ENCODE measurements at places on chromosomes 4 and X.

- DNase-seq, result no peak
Observed at GRCh38 chrX:95346856-95347255, 1337.8 kb upstream of the DIAPH2 start.

DNA sequence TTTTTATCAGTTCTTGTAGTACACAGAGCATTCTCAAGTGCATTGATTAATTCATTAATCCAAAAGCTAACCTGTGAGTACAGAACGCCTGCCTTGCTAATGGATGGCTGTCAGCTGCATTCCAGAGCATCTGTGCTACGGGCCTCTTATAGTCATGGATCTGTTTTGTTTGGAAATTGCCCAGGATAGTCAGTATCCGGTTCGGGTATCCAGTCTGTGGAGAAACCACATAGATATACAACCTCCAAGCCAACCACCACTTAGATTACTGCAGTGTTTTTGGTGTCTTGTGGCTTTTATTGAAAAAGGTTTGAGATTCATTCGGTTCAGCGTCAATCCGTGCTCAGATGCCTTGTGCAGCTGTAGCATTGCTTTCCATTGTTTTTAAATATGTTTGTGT, 4.0 kb downstream of the LAP3 start:
- DNase-seq, result no peak

DNA sequence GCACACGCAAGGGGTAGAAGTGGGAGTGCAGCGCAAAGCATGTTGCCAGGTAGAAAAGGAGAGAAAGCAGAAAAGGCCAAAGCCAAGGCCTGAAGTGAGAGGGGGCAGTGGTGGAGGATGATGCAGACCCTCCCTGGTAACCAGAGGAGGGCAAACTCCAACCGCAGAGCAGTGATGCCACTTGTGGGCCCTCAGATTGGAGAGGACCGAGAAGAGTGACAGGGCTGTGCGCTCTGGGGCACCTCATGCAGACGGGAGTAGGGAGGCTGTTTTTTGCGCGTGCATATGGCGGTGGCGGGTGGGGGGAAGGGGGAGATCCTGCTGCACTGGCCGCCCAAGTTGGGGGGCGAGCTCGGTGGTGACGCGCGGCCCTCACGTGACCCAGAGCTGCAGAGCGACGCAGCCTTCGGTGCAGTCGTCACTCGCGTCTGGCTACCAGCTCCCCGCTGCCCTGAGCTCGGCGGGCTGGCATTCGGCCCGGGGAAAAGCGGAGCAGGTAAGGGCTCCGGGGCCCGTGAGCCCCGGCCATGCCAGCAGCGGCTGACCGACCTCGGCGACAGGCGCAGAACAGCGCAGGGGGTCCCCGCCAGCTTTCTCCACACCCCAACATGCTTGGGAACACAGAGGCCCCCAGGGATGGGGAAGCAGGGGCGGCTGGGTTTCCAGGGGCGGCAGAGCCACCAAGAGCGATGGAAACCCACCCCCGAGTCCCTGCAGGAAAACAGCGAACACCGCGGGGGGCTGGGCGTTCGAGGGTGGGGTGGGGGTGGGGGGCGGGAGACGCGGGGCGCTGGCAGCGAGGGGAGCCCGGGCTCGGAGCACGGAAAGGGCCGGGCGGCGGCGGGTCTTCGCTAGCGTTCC, at the start of gene BEX3:
Gene BEX3 (plus strand): TSS at position 421 of the 861 bp plus-strand sequence. CDS start 984 bp downstream, outside the sequence.
- DNase-seq, result no peak

- DNase-seq, result no peak
Observed at GRCh38 chr4:8706216-8707044, 113.9 kb downstream of the CPZ start.

DNA sequence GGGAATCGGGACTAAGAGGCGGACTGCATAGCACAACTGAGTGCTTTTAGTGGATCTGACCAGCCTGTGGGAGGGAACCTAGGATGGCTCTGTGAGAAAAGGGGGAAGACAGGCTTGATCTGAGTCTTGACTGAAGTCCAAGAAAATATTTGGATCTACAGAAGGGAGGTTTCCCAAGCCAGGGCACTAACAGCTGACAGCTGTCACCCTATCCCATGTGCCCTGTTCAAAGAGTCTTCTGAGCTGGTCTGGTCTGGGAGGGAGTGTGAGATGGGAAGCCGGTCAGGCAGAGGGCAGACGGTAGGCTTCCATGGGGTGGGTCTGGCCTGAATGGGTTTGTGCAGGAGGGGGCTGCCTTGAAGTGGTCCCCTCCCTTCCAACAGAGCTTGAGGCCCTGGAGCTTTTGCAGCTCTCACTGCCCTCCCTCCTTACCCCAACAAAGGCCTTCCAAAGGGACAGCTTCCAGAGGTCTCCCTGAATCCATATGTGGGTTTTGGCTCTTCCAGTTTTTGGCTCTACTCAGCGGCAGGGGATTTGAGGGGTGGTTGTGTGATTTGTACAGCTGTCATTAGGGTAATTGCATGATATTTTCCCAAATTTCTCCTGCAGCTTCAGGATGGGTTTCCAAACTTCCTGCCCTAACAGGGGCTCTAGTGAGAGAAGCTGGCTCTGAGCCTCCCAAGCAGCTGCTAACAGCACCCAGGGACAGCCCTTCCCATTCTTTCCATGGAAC, 643.7 kb downstream of the BCOR start:
- no peak for DNase-seq

- no peak for DNase-seq
Observed at GRCh38 chrX:39960219-39960618, 137.5 kb downstream of the BCOR start.

DNA sequence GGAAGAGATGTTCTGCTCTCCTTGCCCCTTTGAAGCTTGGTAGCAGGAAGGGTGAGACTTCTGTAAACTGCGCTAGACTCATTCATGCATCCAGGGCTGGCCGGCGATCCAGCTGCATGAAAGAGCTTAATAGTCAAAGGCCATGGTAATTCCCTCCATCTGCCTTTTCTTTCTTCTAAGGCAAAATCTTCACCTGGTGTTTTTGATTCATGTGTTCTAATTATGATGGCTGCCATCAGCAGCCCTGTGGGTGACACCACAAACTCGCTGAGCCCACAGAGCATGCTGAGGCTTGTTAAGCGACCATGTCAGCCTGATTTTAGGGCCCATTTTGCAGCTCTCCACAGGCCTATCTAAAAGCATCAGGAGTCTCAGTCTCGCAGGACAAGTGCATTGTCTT, 450.1 kb upstream of the TENM3 start:
- DNase-seq, result no peak

DNA sequence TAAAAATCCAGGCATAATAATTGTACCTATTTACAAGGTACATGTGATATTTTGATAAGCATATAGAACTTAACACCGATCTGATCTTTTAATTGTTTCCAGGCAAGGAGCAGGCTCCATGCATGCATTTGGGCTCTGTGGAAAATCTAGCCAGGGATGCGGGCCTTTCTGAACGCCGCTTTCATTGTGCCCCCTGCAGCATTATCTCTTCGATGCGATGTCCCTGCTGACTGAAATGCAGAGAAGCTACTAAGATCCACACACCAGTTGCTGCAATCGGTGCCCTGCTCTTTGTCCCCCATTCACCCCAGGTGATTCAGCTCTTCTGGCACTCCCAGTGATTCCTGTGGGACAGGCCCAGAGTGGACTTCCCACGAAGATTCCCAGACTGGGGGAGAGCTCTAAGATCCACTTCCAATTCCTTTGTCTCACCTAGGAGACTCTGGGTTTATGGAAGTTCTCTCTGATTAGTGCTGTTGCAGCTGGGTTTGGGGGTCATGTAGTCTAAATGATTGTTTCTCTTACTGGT, 254.3 kb upstream of the AGA start:
- DNase-seq, result no peak

DNA sequence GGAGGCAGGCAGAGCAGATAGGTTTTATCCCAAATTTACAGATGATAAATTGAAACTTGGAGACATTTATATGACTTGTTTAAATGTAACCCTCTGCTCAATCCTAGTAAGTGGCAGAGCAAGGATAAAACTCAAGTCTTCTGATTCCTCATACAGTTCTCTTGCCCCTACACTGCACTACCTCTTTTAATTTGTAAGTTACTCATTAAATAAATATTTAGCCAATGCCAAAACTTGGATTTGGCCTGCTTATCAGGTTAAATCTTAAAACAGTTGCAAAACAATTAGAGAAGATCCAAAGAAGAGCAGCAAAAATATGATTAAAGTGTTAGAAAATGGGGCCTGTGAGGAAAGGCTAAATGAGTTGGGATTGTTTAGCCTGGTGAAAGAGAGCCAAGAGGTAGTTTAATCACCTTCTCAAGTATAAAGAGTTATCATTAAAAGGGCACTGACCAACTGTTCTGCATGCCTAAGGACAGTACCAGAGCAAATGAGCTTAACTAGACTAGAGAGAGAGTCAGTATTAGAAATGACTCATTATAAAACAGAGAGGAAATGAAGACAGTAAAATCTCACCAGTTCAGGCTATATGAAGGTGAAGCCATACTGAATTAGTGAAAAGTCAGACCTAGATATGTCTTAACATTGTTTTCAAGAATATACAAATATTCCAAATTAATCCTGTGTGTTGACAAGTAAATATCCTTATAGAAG, 146.3 kb downstream of the GRIA3 start:
- DNase-seq, result no peak

DNA sequence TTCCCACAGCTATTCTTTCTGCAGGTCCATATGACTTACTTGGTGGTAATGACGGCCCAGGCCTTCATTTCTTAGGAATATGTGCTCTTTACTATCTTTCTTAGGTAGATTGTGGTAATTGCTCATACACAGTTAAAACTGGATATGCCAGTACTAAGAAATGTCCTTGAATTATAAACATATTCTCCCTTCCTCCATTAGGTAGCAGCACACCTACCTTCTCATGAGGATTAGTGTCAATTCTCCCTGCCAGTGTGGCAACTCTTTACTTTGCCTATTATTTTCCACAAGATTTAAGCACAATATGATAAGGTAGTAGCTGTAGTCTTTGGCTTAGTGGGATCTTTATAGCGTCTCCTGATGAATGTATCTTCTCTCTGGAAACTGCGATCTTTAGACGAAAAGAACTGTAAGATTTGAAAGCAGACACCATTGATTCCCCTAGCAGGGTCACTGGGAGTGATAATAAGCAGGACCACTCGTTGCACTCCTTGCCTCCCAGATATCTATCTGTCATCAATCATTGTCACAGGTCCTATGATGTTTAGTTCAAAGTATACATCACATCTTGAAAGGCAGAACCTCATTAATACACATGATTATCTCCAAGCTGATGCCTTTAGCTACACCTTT, 1240.7 kb downstream of the C4orf33 start:
- no peak for DNase-seq

DNA sequence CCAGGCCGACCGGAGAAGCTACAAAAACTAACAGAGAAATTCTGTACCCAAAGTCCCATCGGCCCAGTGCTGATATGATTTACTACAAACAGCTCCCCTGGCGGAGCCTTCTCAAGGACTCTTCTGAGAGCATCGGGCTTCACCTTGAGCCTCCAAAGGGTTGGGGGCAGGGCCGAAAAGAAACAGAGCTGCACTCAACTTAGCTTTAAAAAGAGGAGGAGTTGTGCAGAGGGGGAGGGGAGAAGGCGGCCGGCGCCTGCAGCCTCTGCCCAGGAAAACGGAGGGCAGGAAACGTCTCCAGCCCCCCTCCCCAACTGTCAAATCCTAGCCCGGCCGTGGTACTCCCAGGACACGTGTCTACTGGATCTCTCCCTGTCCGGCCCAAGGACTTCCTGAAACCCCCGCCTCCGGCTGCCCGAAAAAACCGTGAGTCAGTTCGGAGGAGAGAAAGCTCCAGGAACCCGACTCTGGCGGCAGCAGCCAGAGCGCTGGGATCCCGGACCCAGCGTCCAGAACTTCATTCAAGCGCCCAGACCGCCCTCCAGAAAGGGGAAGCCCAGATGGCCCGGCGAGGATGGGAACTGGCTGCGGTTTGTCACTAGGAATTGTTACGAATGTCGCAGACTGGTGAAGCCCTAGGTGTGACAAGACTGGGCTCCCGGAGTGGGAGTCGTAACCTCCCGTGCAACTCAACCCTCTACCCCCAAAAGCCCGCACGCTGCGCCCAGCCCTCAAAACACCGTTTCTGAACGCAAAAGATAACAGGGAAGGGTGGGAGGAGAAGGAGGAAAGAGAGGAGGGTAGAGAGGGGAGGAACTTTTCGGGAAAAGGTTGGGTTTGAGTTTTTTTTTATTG, 973 bp downstream of the ADAMTS3 start:
- no peak for DNase-seq

- no peak for DNase-seq
Observed at GRCh38 chr4:47278631-47279030, 184.9 kb downstream of the COMMD8 start.

- DNase-seq, result no peak
Observed at GRCh38 chrX:111168314-111168713, 72.3 kb downstream of the PAK3 start.

GRCh38 chr4:152083338-152083737, 322.5 kb upstream of the GATB start:
- DNase-seq, result no peak

- no peak for DNase-seq
Observed at GRCh38 chr4:2689825-2690700, 66.1 kb downstream of the TNIP2 start.

DNA sequence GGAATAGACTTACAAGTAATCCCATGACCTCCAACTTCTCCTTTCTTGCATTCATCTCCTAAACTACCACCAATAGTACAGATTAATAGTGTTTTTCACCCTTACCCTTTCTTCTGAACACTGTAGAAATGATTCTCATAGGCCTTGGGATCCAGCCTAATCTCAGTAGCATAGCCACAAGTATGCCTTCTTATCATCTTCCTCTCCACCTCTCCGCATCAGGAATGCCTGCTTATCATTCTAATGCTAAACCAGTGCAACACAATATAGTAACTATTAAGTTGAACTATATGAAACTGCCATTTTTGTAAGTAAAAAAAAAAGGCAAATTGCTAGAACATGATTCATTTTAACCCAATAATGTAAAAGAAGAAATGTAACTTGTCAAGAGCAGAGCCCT, 79.5 kb upstream of the IL2 start:
- no peak for DNase-seq

GRCh38 chr4:176153124-176153523, 42.3 kb downstream of the SPATA4 start:
- no peak for DNase-seq

DNA sequence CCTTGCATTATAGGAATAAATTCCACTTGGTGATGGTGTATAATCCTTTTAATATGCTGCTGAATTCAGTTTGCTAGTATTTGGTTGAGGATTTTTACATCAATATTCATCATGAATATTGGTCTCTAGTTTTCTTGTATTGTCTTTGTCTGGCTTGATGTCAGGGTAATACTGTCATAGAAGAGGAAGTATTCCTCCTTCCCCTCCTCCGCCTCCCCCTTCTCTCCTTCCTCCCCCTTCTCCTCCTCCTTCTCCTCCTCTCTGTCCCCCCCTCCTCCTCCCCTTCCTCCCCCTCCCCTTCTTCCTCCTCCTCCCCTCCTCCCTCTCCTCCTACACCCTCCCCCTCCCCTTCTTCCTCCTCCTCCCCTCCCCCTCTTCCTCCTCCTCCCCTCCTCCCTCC, 65.8 kb downstream of the RGS12 start:
- DNase-seq, result no peak

GRCh38 chr4:114659386-114660008, 60.9 kb downstream of the UGT8 start:
- DNase-seq, result no peak

- DNase-seq, result no peak
Observed at GRCh38 chr4:126756050-126756829, 876.5 kb upstream of the INTU start.

- no peak for DNase-seq
Observed at GRCh38 chrX:37302569-37302968, 46.6 kb upstream of the PRRG1 start.

GRCh38 chr4:38490753-38491446, 173.1 kb upstream of the KLF3 start:
- DNase-seq, result no peak
